Stimulated activated naive CD4-positive, alpha-beta T cell (primary cell): ENCODE measurements at places on chromosomes 2 and 18.

DNA sequence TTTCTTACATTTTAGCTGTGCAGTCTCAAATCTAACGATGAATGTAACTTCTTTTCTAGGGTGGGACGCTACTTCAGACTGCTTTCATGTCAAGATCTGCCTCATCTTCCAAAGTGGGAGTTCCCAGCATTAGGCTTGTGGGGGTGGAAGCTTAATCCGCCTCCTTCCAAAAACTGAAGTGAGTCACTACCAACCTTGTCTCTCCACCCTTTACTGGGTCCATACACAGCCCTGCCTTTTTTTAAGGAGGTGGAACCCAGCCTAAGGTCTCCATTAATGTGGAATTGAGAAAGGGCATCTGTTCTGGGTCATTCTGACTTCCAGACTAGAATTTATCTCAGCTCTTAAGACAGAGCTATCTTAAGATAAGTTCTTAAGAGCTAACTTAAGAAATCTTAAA is 42.0 kb upstream of the NFE2L2 start:
- DNase-seq: no peak

DNA sequence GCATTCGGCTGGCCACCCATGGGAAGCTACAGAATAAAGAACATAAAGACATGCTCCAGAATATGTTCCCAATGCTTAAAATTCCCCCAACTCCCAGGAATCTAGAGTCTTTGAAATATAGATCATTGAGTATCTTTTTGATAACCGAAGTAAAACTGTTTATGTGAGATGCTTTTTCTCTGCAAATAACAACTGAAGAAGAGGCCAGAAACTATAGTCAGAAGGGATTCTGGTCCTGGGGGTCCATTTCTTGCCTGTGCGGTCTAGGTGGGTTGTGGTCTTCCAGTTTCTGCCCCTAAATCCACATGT is 30.6 kb upstream of the SLC66A3 start:
- DNase-seq: no peak

DNA sequence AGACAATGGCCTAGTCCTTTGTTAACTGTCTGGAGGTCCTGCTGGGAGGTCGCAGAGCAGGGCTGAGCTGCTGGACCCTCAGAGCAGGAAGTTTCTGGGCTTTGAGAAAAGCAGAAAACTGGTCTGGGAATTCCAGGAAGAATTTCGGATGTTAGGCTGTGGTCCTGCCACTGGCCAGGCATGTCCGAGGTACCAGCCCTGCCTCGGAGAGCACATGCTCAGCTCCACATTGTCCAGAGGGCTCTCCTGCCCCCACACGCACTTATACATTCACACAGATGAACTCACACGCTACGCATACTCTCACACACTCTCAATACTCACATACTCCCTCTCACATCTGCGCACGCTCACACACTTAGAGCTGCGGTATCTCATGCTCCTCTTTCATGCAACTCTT is 146.1 kb downstream of the NCK2 start:
- DNase-seq: no peak

DNA sequence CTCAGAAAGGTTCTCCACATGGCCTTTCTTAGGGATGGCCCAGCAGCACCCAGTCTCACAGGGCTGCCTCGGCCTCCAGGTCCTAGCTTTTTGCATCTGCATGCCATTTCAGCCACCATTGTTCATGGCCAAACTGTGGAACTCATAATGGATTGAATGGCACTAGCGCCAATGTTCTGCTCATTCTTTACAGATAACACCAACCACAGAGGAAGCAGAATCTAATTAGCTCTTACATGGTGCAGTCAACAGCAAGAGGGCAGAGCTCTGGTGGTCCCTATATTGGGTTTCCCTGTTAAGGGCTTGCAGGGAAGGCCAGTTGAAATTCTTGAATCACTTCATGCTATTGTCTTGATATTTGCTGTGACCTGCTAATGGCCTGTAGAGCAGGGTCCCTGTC is 45.6 kb downstream of the ARL4C start:
- DNase-seq: no peak

DNA sequence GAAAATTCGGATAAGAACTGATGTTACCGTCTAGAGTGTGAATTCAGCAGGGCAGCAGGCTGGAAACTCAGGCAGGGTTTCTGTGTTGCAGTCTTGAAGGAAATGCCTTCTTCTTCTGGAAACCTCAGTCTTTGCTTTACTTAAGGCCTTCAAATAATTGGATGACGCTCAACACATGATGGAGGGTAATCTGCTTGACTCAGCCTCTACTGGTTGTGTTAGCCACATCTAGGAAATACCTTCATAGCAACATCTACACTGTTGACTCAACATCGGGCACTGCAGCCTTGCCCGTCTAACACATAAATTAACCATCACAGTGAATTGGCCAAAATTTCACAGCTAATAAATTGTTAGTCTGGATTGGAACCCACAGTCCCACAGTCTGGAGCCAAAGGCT is 37.2 kb downstream of the YPEL5 start:
- DNase-seq: no peak

DNA sequence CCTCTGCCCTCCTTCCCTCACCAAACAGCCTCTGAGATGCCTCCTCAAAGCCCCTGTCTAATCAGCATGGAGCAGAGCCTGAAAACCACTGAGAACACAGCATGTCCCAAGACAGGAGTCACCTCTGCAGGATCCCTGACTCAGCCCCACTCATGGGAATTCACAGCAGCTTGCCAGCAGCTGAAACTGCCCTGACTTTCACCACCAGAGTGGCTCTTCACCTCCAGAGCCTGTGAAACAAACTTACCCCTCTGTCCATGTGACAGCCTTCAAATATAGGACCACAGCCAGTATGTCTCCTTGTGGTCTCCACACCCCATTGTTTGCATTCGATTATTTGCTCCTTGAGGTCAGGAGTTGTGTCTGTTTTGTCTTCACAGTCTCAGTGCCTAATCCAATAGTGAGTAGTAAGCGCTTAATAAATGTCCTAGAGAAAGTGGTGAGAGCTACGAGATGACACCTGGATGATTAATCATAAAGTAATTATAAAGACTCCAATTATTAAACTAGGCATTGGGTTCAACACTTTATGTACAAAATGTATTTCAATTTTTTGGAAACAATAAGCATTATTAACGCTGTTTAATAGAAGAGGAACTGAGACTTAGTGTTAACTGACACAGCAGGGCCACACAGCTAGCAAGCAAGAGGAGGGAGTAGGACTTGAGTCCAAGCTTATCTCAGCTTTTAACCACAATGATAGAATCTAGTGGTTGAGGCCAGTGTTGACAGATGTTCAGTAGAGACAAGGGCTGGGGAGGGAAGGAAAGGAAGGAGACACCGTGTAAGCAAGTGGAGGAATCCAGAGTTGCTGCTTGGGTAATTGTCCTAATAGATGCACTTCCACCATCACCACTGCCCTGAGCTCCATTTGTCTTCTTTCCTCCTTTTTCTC is 358.7 kb upstream of the TNP1 start:
- no peak for DNase-seq

- DNase-seq: no peak
Measured at GRCh38 chr2:100240386-100240785, 81.9 kb downstream of the LONRF2 start.

- no peak for DNase-seq
Measured at GRCh38 chr2:49146401-49146800, 7.9 kb downstream of the FSHR start.

GRCh38 chr2:206851521-206851920 is 86.1 kb downstream of the FASTKD2 start:
- DNase-seq: no peak

DNA sequence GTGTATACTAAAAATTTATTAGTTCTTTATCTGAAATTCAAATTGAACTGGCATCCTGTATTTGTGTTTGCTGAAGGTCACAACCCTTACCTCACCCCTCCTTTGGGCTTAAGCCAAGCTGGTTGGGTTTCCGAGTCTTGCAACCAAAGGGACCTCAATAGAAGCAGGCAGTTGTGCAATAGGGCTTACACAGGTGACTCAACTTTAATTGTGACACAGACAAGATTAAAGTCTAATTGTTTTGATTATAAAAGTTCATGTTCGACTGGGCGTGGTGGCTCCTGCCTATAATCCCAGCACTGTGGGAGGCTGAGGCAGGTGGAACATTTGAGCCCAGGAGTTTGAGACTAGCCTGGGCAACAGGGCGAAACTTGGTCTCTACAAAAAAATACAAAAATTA is 71.5 kb downstream of the RAB31 start:
- no peak for DNase-seq

DNA sequence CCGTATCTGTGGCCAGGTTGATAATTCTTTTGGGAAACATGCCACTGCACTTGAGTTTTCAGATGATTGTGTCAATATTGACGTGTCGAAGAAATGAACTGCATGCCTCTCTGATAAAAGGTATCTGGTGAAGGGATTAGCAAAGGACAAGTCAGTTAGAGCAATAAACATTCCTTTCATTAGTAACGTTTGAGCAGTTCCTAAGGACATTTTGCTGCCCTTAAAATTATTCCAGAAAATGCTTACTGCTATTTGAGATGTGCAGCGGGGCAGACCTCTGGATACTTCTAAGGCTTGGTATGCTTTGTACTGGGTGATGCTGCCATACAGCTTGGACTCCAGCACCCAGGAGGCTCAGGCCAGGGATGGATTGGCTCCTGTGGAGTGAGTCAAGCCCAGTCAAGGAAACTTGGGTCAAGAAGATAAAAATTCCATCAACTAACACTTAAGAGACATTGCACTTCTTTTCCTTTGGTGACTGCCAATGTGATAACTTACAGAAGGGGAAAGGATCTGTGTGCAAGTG is 166.7 kb downstream of the FHOD3 start:
- no peak for DNase-seq

GRCh38 chr2:221124532-221125240 is 447.4 kb downstream of the EPHA4 start:
- no peak for DNase-seq

GRCh38 chr2:160442603-160443002 is 51.0 kb downstream of the RBMS1 start:
- DNase-seq: no peak

GRCh38 chr2:128423788-128424165 is 105.1 kb upstream of the HS6ST1 start:
- DNase-seq: no peak

DNA sequence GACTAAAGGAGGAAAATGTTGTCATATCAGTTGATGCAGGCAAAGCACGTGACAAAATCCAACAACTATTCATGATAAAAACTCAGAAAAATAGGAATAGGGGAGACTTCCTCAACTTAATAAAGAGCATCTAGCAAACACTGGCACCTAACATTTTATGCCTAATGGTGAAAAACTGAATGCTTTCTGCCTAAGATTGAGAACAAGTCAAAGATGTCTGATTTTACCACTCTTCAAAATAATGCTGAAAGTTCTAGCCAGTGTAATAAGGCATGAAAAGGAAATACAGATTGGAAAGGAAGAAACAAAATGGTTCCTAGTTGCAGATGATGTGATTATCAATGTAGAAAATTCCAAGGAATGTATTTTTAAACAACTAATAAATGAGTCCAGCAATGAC is 58.4 kb downstream of the SMAD4 start:
- no peak for DNase-seq

DNA sequence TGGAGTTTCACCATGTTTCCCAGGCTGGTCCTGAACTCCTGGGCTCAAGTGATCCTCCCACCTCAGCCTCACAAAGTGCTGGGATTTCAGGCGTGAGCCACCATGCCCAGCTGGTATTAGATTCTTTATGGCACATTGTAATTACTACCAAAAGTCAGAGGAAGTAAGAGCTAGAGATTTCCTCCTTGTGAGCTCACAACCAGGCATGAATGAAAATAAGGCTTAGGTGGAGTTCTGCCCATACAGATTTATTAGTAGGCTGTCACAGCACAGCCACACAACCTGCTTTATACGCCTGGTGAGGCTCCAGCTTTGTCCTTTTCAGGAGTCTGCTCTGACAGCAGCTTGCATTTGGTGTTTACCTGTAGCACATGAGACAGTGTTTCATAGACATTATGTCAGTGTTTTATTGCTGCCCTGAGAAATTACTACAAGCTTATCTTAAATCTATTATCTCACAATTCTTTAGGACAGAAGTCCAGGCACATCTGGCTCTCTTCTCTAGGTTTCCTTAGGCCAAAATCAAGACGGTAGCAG is 156.6 kb downstream of the TANC1 start:
- no peak for DNase-seq

- no peak for DNase-seq
Measured at GRCh38 chr2:99771681-99772333, 282.0 kb upstream of the REV1 start.

DNA sequence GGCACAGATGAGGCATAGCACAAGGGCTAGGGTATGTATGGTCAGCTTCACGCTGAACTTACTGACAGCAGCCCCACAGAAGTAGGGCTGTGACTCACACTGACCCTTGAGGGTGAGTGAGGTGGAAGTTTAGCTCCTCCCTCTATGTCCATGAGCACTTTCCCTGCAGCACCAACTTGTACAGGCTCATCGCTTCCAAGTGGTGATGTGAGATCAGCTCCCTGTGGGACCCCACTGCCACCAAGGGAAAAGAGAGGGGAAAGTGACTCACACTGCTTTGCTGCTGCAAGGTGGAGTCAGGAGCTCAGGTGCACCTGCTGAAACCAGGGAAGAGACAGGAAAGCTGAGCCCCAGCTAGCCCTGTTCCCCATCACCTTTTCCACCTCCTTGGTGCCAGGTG is 91.5 kb downstream of the TEX51 start:
- DNase-seq: no peak

DNA sequence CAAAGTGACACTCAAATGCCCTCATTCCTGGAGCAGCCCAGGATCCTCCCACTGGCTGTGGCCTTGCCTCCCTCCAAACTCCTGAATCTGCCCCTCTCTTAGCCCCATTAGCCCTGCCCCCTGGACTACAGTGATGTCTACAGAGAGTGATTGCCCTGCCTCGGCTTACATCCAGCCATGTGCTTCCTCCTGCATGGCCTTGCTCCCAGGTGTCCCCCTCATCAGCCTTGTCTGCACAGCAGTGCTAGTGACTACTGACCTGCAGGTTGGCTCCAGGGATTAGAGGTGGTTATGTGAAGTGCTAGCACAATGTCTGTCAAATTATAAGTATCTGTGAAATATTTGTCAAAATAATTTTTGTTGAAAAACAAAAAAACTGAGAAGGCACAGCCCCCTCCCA is 259.1 kb upstream of the MYT1L start:
- no peak for DNase-seq
